CD14-positive monocyte (primary cell): ENCODE measurements at places on chromosomes 7 and 10. TPM values are rescaled to one million over a fixed set of nuclear protein-coding genes. Genes with fewer than 3 reads are reported as not detected.

- no peak overlapping the region for H3K4me3 ChIP-seq
- H3K4me1 ChIP-seq, result no peaks in the 10 kb centered on the region
- no peaks in the 10 kb centered on the region for H3K36me3 ChIP-seq
- no peak overlapping the region for H3K27ac ChIP-seq
- DNase-seq, result no peak
Measured at GRCh38 chr7:70681469-70682350, 450.2 kb upstream of the GALNT17 start.

Gene NEUROD6
- polyA plus RNA-seq, result not detected

GRCh38 chr10:84581976-84582375, 253.6 kb downstream of the CCSER2 start:
- no peak overlapping the region for H3K4me3 ChIP-seq
- H3K4me1 ChIP-seq, result no peaks in the 10 kb centered on the region
- DNase-seq, result no peak
- H3K36me3 ChIP-seq, result no peaks in the 10 kb centered on the region
- H3K27me3 ChIP-seq, result no peaks in the 10 kb centered on the region

DNA sequence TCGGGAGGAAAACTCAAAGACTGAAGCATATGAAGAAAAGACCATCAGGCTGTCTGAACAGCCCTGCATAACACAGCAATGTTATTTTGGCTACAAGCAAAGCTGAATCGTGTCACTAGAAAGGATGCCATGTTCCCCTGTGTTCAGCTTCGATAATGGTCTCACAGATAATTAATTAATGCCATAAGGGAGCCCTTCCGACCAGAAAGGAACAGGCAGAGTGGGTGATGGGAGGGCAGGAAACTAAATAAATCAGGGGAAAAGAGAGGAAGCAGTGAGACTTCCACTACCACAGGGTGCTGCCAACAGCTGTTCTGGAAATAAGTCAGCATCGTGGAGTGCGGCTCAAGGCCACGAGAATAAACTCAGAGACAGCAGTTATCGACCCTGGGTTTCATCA, 3.2 kb downstream of the PTPRN2 start:
- no peak overlapping the region for H3K4me3 ChIP-seq
- H3K27me3 ChIP-seq, result peaks cover 47% of the 10 kb centered on the region
- H3K27ac ChIP-seq, result no peak overlapping the region
- no peaks in the 10 kb centered on the region for H3K36me3 ChIP-seq
- no peak for DNase-seq

- no peak overlapping the region for H3K27ac ChIP-seq
- no peak for DNase-seq
- H3K36me3 ChIP-seq, result no peaks in the 10 kb centered on the region
- H3K4me1 ChIP-seq, result no peaks in the 10 kb centered on the region
- no peaks in the 10 kb centered on the region for H3K27me3 ChIP-seq
Measured at GRCh38 chr7:137443616-137444015, 100.1 kb upstream of the PTN start.

Gene PDE6C
- not detected for polyA plus RNA-seq
